ENCODE measurements at places on chromosomes 12 and 14. TPM values are rescaled to one million over a fixed set of nuclear protein-coding genes. Genes with fewer than 3 reads are reported as not detected.

Gene CTSG
- not detected for total RNA-seq

Gene GPHN
- 15.1 TPM for total RNA-seq

Gene BRMS1L
- 7.0 TPM for total RNA-seq

Gene KRT83
- not detected for total RNA-seq

Gene KLRB1
- total RNA-seq = not detected

Gene CPNE8
- total RNA-seq = 0.60 TPM

Gene PIANP
- total RNA-seq = 0.36 TPM

Gene CCDC198
- total RNA-seq = not detected

Gene CHMP4A
- total RNA-seq = 26.4 TPM

Gene TMEM229B
- total RNA-seq = 0.42 TPM

Gene FAM186B
- total RNA-seq = 1.6 TPM

Gene AJUBA
- total RNA-seq = 39.3 TPM

Gene EFS
- total RNA-seq = 20.5 TPM

Gene RAD51AP1
- 17.1 TPM for total RNA-seq

Gene CEP170B
- 26.5 TPM for total RNA-seq

Gene SYNDIG1L
- 0.39 TPM for total RNA-seq

Gene PPP4R4
- total RNA-seq = 0.78 TPM

DNA sequence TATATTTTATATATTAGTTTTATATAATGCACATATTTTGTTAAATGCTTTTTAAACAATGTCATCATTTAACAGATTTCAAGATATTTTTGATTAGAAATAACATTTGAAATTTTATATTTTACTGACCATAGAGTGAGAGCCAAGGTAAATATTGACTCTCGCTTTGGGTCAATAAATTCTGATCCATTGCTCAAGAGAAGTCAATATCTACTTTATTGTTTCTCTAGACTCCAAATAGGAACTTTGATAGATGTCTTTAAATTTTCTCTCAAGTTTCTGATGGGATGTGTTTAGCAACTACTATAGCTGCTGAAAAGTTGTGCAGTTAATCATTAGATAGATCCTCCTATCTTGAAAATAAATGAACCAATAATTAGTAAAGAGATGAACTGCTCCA, 61.4 kb upstream of the ATXN7L3B start:
- H3K27me3 ChIP-seq = no peaks in the 10 kb centered on the region
- H3K4me3 ChIP-seq = no peak overlapping the region
- no peaks in the 10 kb centered on the region for H3K4me1 ChIP-seq
- no peak overlapping the region for H3K27ac ChIP-seq
- no peaks in the 10 kb centered on the region for H3K36me3 ChIP-seq

DNA sequence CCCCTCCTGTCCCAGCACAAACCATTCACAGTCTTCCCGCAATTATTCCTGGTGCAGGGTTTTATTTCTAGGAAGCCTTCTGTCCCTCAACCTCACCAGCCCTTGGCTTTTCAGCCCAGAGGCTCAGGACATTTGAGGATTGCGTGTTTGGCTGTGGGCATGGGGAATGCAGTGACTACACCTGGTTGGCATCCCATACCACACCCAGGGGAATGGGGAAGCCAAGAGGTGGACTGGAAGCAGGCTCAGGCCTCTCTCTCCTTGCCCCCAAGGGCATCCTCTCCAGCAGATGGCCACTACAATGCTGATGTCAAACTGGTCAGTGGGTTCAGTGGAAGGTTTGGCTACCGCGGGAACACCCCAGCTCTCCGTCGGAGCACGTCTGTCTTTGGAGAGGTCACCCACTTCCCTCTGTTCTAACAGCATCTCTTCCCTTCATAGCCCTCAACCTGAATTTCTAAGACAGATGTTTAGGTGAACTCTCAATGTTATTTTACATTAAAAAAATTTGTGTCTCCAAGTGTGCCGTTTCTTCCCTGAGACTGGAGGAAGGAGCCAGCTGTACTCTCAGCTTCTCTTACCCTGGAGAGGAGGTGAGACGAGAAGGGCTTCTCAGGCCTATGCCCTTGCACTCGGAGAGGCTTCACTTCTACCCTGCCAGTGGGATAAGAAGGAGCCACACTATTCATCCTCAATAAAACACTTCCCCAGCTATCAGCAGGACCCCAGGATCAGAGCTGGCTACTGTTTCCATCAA, 35.5 kb downstream of the DCAF4 start:
- H3K36me3 ChIP-seq = no peaks in the 10 kb centered on the region
- peak overlapping the region; percentile 34 for H3K27ac ChIP-seq
- no peak overlapping the region for H3K4me3 ChIP-seq
- H3K27me3 ChIP-seq = no peaks in the 10 kb centered on the region
- H3K4me1 ChIP-seq = peaks cover 13% of the 10 kb centered on the region
- no peak for DNase-seq

DNA sequence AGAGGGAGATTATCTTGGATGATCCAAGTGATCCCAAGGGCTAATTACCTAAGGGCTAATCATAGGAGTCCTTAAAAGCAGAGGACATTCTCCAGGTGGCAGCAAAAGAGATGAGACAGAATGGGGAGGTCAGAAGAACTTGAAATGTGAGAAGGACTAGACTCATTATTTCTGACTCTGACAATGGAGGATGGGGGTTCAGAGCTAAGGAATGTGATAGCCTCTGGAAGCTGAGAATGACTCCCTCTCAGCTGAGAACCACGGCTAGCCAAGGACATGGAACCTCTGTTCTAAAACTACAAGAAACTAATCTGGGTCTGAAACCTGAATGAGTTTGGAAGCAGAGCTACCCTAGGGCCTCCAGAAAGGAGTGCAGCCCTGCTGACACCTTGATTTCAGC, 35.6 kb upstream of the ANKS1B start:
- no peak for DNase-seq
- no peak overlapping the region for H3K27ac ChIP-seq
- no peak overlapping the region for H3K4me3 ChIP-seq
- H3K27me3 ChIP-seq = no peaks in the 10 kb centered on the region

- peaks cover 6% of the 10 kb centered on the region for H3K36me3 ChIP-seq
- peaks cover 5% of the 10 kb centered on the region for H3K4me1 ChIP-seq
- peak overlapping the region; percentile 78 for H3K4me3 ChIP-seq
- peak; percentile 45 for DNase-seq
- H3K27me3 ChIP-seq = no peaks in the 10 kb centered on the region
Observed at GRCh38 chr14:92121207-92121669, 268 bp downstream of the NDUFB1 start.

- no peak for DNase-seq
- no peak overlapping the region for H3K27ac ChIP-seq
- H3K27me3 ChIP-seq = no peaks in the 10 kb centered on the region
- H3K4me1 ChIP-seq = peaks cover 7% of the 10 kb centered on the region
- no peak overlapping the region for H3K4me3 ChIP-seq
- H3K36me3 ChIP-seq = no peaks in the 10 kb centered on the region
Observed at GRCh38 chr14:74348735-74349463, 628 bp downstream of the VRTN start.

- H3K27me3 ChIP-seq = no peaks in the 10 kb centered on the region
- no peak overlapping the region for H3K4me3 ChIP-seq
- H3K36me3 ChIP-seq = no peaks in the 10 kb centered on the region
- no peak for DNase-seq
Observed at GRCh38 chr12:15830538-15830937, 41.4 kb upstream of the EPS8 start.

GRCh38 chr12:102478405-102479098, 1.8 kb downstream of the IGF1 start:
- no peak overlapping the region for H3K27ac ChIP-seq
- H3K27me3 ChIP-seq = no peaks in the 10 kb centered on the region

DNA sequence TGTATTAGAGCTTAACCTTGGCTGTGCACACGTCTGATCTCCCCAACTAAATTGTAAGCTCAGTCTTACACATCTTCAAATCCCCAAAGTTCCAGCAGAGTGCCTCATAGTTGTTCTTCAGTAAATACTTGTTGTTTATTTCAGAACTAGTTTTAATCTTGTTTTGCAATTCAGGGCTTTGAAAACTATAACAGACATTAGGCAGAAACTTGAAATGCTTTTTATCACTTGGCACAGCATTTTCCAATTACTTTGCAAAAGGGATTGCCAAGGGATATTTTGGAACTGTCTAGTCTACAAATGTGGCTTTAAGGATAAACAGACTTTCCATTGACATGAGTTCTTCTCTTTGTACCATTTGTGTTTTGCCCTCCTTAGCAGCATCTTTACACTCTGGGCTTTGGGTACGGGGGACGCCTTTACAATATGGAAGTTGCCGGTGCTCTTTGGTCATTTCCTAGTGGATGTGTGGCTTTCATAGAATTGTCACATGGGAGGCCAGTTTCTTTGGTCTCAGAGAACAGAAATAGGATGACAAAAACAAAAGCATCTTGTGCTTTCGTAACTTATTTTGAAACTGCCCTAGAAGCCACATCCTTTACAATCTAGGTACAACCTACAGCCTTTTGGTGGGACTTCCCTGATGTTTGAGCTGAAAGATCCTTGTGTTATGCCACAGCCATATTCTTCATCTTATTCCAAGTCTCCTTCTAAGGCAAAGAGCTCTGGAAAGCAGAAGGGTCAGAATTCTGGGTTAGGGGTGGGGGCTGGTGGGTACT, 96.9 kb downstream of the NPAS3 start:
- H3K27me3 ChIP-seq = no peaks in the 10 kb centered on the region
- no peaks in the 10 kb centered on the region for H3K36me3 ChIP-seq
- DNase-seq = no peak
- H3K4me3 ChIP-seq = no peak overlapping the region

GRCh38 chr12:12839873-12840579, 26.9 kb downstream of the DDX47 start:
- no peaks in the 10 kb centered on the region for H3K4me1 ChIP-seq
- no peak overlapping the region for H3K27ac ChIP-seq
- no peaks in the 10 kb centered on the region for H3K27me3 ChIP-seq

GRCh38 chr12:129871991-129872972, 31.5 kb downstream of the TMEM132D start:
- DNase-seq = no peak
- no peak overlapping the region for H3K27ac ChIP-seq
- H3K27me3 ChIP-seq = peaks cover 34% of the 10 kb centered on the region
- no peaks in the 10 kb centered on the region for H3K4me1 ChIP-seq
- no peak overlapping the region for H3K4me3 ChIP-seq

DNA sequence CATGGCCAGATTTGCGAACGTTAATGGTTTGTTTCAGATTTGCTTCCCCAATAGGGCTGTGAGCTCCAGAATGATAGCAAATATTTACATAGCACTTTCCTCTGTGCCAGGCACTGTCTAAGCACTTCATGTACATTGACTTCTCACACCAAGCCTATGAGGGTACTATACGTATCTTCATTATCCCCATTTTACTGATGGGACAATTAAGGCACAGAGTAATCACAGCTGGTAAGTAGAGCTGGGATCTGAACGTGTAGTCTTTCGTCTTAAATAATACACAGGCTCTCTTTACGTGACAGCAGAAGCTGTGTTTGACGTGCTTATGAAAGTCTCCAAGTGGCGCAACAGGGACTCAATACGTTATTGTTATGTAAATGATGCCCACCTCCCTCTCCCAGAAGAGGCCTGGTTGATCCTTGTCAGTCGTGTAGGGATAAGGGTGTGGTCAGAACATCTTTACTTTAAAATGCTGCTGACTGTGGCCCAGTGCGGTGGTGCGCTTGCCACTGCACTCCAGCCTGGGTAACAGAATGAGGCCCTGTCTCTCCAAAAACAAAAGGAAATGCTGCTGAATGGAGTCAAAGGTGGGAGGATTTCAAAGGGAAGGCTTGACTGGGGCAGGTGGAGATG, 66.3 kb upstream of the TCL1B start:
- H3K36me3 ChIP-seq = no peaks in the 10 kb centered on the region
- H3K4me1 ChIP-seq = no peaks in the 10 kb centered on the region
- no peaks in the 10 kb centered on the region for H3K27me3 ChIP-seq

DNA sequence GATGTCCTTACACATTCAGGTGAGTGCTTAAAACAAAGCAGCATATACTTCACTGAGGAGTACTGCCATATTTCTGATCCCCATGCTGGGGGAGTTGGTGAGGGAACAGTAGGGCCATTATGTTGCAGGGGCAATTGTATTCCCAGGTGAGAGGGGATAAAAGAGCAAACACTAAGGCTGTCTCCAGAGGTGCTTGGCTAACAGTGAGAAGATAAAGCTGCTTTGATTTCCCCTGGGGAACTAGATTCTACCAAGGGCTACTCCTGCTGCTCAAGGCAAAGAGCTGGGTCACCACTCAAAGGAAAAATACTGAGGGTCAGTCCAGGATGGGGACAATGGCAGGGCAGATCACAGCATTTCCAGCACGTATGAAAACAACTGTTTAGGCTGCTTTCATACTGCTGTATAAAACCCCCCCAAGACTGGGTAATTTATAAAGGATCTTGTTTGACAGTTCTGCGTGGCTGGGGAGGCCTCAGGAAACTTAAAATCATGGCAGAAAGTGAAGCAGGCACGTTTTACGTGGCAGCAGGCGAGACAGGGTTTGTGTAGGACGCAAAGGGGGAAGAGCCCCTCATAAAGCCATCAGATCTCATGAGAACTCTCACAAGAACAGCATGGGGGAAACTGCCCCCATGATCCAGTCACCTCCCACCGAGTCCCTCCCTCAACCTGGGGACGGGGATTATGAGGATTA, 47.8 kb upstream of the OR5AU1 start:
- H3K27ac ChIP-seq = peak overlapping the region; percentile 63
- DNase-seq = no peak
- peaks cover 14% of the 10 kb centered on the region for H3K36me3 ChIP-seq
- H3K27me3 ChIP-seq = no peaks in the 10 kb centered on the region
- peaks cover 7% of the 10 kb centered on the region for H3K4me1 ChIP-seq

- no peak overlapping the region for H3K27ac ChIP-seq
- no peaks in the 10 kb centered on the region for H3K4me1 ChIP-seq
- H3K4me3 ChIP-seq = no peak overlapping the region
- no peaks in the 10 kb centered on the region for H3K36me3 ChIP-seq
Observed at GRCh38 chr14:30260833-30261607, 297.9 kb upstream of the G2E3 start.

- no peak overlapping the region for H3K4me3 ChIP-seq
- DNase-seq = peak; percentile 56
- H3K27ac ChIP-seq = no peak overlapping the region
- H3K36me3 ChIP-seq = peaks cover 41% of the 10 kb centered on the region
Observed at GRCh38 chr12:14442221-14442881, 76.9 kb downstream of the ATF7IP start.

DNA sequence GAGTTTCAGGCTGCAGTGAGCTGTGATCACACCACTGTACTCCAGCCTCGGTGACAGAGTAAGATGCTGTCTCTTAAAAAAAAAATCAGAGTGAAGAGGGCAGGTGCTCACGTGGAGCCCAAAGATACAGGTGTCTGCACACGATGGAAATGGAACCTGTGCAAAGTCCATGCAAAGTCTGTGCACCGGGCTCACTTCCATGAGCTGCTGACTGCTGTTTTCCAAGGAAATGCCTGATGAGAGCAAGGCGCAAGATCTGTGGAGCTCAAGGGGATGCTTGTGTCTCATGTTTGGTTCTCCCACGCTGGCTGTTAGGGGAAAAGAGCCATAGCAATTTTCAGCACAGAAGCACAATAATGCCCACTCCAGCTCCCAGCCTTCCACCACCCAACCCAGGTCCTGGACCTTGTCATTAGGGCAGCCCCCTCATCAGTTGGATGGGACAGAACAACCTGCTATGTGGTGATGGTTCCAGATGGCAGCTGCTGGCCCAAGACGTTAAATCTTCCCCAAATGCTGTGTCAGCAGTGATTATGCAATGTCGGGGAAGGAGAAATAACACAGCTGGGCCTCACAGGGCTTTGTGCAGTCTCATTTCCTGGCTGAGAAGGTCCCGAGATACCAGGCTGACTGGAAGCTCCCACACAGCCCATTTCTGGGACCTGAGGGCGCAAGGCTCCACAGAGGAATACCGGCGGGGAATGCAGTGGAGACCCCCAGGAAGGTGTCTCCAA, 27.9 kb upstream of the DICER1 start:
- H3K36me3 ChIP-seq = no peaks in the 10 kb centered on the region
- H3K4me1 ChIP-seq = peaks cover 5% of the 10 kb centered on the region
- no peak overlapping the region for H3K4me3 ChIP-seq
- peaks cover 8% of the 10 kb centered on the region for H3K27me3 ChIP-seq
- peak; percentile 92 for DNase-seq
- no peak overlapping the region for H3K27ac ChIP-seq

Data from cardiac muscle cell (in vitro differentiated cells and primary cell).